ENCODE measurements at places on chromosomes 11 and 22. TPM values are rescaled to one million over a fixed set of nuclear protein-coding genes. Genes with fewer than 3 reads are reported as not detected.

DNA sequence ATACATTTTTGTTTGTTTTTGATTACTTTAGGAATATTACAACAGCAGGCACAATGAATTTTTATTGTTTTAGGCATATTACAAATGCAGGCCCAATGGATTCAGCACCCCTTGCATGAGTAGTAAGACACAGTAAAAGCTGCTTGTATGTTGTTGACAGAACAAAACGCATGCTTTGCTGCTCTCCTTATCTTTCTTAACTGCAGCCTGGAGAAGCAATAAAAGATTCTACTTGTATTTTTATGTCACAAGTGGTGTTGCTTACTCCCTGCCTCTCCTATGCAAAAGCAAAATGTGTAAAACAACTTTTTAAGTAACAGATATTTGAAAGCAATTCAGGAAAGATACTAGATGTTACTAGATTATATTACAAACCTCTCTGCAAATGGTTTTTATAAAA, 73.9 kb downstream of the TRPC6 start:
- no peak for DNase-seq

DNA sequence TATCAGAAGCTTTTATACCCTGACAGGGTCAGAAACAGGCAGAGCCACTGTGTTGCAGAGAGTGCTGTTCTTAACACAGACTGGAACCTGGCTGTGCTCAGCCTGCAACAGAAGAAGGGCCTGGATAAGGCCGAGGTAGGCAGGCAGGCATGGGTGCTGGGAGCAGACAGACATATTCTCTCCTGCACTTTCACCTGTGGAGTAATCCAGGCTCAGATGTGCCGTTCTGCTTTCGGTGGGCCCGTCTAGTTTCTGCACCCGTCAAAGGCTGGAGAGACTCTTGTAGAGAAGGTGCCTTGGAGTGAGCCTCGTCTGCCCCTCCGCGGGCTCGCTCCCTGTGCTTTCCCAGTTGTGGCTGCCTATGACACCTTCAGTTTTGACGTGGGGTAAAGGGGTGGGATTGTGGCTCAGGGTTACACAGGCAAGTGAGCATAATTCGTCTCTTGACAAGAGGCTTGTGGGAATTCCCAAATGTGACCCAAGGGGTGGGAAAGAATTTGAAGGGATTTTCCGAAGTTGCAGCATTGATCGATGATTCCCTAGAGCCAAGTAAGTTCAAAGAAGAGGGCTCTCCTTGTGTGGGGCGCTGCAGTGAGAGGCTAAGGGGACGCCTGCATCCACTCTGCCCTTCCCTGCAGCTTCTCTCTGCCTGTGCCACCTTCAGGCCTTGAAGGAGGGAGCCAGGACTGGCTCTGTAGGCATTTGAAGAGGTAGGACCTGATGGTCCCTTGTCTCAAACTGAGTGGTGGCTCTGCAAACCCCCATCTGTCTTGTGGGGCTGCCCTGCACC, 16.2 kb upstream of the ST3GAL4 start:
- DNase-seq, result no peak

The ASCL2 gene
- 2.7 TPM for polyA plus RNA-seq

DNA sequence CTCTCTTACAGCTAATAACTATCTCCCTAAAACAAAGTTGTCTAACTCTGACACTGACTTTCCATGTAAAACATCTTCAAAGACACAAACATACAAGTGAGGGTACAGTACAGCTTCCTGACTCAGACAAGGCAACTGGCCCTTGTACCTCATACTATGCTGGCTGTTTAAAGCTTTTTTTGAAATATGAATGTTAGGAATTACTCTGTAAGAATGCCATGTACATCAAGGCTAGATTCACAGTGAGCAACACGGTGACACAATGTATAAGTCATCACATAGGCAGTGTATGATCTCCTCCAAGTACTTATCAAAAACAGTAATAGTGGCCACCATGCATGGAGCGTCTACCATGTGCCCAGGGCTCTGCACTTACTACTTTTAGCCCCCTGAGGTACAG, 28.6 kb downstream of the ALG8 start:
- DNase-seq, result no peak

GRCh38 chr22:32761251-32761903, 40.1 kb upstream of the TIMP3 start:
- DNase-seq, result no peak

DNA sequence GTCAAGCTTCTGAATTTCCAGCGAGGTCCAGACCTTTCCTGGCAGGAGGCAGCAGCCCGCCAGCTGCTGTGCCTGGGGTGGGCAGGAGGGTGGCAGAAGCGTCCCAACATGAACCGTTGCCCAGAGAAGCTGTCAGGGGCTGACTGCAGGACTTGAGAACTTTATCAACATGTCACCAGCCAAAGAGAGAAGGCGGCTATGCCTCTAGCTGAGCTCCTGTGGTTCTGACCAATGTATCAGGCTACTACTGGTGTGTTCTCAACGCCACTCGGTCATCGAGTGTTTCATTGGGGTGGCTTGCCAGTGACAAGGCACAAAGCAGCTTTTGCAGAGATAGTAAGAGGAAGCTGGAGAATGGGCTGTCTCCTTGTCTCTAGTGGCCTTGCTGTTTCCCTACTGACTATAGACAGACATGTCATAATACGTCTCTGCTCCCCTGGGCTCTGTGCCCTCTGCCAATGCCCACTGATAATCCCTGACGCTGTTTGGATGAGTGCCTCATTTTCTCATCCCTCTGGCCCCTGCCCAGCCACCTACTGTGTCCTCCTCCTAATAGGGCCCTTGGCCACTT, 17.6 kb upstream of the ASCC2 start:
- DNase-seq, result no peak

The PRR14L gene
- polyA plus RNA-seq, result 26.7 TPM

The DNAJB13 gene
- polyA plus RNA-seq, result 3.8 TPM

- DNase-seq, result no peak
Measured at GRCh38 chr11:35275786-35276170, 136.8 kb downstream of the CD44 start.

The CSTPP1 gene
- 58.1 TPM for polyA plus RNA-seq

- no peak for DNase-seq
Measured at GRCh38 chr11:18319914-18320313, 2.0 kb downstream of the HPS5 start.

DNA sequence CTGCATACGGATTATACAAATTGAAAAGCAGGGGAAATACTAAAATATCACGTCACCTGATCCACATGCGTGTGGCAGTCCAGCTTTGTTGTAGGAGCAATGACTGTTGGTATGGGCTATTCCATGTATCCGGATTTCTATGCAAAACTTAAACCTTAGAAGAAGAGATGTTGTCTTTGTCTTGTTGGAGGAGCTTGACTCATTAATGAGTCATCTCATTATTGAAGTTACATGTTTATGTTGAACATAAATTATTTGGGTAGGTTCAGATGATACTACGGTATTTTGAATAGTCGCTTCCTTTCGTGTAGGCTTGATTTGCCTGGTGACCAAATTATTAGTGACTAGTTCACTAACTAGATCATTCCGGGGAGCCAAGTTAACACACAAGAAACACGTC, 806 bp upstream of the SAAL1 start:
- DNase-seq, result no peak

GRCh38 chr11:35281169-35281688, 138.1 kb downstream of the SLC1A2 start:
- DNase-seq, result no peak

- DNase-seq, result no peak
Measured at GRCh38 chr11:951507-951906, 25.8 kb downstream of the AP2A2 start.

- DNase-seq, result no peak
Measured at GRCh38 chr11:15194671-15195415, 80.1 kb downstream of the INSC start.

DNA sequence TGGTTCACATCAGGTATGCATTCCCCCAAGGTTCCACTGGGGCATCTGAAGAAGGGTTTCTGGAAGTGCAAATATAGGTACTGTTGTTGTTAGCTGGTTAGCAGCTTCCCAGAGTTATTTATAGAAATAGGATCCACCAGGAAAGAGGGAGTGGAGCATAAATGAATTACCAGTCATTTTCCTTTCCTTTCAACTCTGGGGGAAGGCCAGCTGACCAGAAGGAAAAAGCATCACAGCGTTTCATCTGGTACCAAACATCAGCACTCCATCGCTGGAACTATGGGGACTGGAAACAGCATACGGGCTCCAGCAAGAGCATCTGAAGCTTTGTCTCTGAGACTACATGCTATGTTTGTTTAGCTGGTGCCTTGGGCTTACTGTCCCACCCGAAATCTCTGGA, 378.2 kb upstream of the NARS2 start:
- no peak for DNase-seq

GRCh38 chr22:30048681-30049080, 31.6 kb upstream of the HORMAD2 start:
- no peak for DNase-seq

The C11orf42 gene
- polyA plus RNA-seq, result 0.75 TPM

- DNase-seq, result no peak
Measured at GRCh38 chr22:40673017-40673416, 6.3 kb upstream of the MCHR1 start.
